ENCODE measurements at places on chromosomes 11 and 22. TPM values are rescaled to one million over a fixed set of nuclear protein-coding genes. Genes with fewer than 3 reads are reported as not detected.

DNA sequence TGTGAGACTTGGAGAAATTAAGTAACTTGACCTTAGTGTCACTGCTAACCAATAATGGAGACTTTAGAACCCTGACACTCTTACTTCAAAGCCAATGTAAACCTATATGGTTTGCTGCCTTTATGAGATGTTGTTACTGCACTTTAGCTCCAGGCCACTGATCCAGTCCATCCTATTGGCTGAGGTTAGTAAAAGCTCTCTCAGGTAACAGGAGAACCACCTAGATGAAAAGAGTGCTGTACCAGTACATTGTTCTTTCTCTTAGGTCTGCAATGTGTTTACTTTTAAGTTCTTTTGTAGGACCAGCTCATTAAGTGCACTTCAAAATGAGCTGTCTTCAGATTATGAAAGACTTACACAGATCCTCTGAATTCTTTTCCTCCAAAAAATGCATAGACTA is 994.0 kb upstream of the FAT3 start:
- no peaks in the 10 kb centered on the region for H3K4me1 ChIP-seq
- no peaks in the 10 kb centered on the region for H3K36me3 ChIP-seq
- H3K27ac ChIP-seq = no peak overlapping the region
- no peaks in the 10 kb centered on the region for H3K27me3 ChIP-seq

DNA sequence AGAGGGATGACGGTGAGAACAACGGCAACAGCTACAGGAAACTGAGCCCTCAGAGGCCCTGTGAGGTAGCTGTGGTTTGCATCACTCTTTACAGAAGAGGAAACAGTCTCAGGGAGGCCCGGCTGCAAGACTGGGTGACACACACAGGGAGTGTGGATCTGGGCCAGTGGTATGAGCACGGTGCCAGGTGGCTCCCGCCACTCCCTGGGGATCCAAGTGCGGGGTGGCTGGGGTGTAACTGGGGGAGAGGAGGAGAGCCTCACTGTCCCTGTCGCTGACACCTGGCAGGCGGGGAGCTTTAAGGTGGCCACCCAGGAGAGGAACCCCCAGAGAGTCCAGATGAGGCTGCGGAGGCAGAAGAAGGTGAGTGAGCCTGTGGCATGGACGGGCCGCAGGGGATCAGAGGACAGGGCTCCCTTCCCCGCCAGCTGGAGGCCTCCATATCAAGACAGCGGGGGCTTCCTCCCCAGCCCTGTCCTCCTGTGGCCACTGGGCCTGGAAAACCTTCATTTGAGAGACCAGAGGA is 5.6 kb downstream of the RGL4 start:
- H3K27ac ChIP-seq = no peak overlapping the region
- no peak for DNase-seq
- H3K27me3 ChIP-seq = no peaks in the 10 kb centered on the region
- no peak overlapping the region for H3K4me3 ChIP-seq
- peaks cover 6% of the 10 kb centered on the region for H3K36me3 ChIP-seq
- no peaks in the 10 kb centered on the region for H3K4me1 ChIP-seq

C11orf87 gene
- 0.29 TPM for total RNA-seq

- 0 out of 2 replicates have a peak, but pooled peaks cover 2% of the 10 kb centered on the region for H3K4me1 ChIP-seq
- H3K36me3 ChIP-seq = no peaks in the 10 kb centered on the region
- no peaks in the 10 kb centered on the region for H3K27me3 ChIP-seq
- no peak for DNase-seq
- H3K27ac ChIP-seq = no peak overlapping the region
Measured at GRCh38 chr11:126857860-126858808, 142.4 kb downstream of the KIRREL3 start.

DNA sequence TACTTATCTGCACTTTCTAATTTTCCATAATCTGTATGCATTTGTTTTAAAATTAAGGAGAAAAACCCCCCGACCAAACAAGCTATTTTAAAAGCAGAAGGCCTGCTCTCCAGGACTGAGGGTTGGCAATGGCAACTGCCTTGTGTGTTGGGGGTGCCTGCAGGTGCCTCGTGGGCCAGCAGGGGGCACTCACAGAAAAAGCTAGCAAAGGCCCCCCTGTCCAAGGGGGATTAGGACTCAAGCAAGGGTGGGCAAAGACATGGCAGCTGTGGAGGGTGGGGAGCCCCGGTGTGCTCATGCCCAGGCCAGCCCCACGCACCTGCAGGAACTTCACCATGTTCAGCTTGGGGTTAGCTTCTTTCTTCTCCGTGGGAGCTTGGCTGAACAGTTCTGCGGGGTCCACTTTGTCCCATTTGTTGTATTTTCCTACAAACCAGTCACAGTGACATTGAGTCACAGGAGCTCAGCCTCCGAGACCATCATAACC is 10.3 kb downstream of the TOP3B start:
- H3K36me3 ChIP-seq = peaks cover 26% of the 10 kb centered on the region
- H3K4me3 ChIP-seq = no peak overlapping the region
- no peak for DNase-seq
- H3K4me1 ChIP-seq = no peaks in the 10 kb centered on the region
- no peaks in the 10 kb centered on the region for H3K27me3 ChIP-seq

TIMM8B gene
- total RNA-seq = 86.1 TPM

LAYN gene
- 9.3 TPM for total RNA-seq

CSTPP1 gene
- 24.2 TPM for total RNA-seq
